GM12864 (cell line): ENCODE measurements at places on chromosomes 6 and 20.

GRCh38 chr20:22861990-22862389 is 173.1 kb upstream of the SSTR4 start:
- DNase-seq, result no peak

DNA sequence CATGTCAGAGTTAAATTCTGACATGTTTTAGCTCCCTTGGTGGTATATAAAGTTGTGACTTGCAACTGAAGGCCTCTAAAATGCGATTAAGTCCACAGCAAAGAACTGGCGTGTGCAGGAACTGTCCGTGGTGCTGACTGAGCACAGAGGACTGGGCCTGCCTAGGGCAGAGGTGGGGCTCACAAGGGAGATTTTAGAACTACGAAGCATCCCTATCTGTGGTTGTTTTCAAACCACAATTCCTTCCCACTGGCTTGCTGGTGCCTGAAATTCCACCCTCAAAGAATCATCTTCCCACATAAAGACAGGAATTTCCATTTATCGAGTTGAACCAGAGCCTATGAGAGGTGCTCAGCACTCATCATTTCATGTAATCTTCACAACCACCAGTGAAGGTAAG is 30.1 kb downstream of the RIMS4 start:
- no peak for DNase-seq

GRCh38 chr20:35978041-35978513 is 9.7 kb downstream of the CNBD2 start:
- no peak for DNase-seq

- DNase-seq, result no peak
Measured at GRCh38 chr6:164095056-164095455, 680.5 kb downstream of the QKI start.

DNA sequence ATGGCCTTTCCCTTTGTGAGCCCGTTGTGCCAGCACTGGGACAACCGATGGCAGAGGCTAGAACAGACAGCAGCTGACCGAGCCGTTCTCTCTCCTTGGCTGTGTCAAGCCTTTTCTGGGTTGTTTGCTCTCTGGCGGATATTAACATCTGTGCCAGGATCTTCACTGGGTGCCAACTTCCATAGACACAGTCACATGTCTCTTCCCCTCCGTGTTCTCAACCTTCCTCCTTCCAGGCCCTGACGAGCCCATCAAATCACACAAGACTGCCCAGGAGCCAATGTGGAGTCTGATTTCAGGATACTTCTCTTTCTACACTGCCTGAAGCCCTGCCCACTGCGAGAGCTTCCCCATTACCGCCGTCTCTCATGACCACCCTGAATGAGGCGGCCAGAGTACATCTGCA is 111.0 kb upstream of the RALGAPA2 start:
- DNase-seq, result no peak

DNA sequence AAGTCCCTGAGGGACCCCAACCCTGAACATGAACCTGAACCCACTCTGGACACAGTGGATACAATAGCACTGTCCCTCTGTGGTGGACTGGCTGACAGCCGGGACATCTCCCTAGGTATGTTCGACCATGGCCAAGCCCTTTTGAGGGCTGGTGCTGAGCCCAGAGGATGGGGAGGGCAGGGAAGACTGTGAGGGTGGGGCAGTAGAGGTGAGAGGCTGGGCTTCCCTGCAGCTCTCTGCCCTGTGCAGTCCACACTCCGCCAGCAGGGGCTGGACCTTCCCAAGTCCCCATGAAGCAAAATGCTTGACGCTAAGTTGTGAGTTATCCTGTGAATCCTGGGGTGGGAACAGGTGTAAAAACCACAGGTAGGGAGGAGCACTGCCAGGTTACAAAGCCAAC is 11.5 kb downstream of the LPIN3 start:
- DNase-seq, result no peak

DNA sequence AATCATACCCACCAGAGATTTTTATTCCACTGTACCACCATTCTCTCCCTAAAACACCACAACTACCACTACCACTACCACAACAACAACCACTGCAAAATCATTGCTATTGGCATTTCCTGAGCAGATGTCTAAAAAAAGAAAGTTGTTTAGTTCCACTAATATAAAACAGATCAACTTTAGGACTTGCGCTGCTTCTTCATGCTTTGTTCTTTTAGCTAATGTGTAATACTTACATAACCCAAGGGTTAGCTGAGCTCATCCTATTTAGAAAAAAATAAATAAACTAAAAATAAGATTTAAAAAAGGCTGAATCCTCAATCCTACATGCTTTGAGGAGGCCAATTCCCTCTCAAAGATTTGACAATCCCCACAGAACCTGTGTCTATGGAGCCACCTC is 11.4 kb downstream of the IYD start:
- DNase-seq, result no peak

DNA sequence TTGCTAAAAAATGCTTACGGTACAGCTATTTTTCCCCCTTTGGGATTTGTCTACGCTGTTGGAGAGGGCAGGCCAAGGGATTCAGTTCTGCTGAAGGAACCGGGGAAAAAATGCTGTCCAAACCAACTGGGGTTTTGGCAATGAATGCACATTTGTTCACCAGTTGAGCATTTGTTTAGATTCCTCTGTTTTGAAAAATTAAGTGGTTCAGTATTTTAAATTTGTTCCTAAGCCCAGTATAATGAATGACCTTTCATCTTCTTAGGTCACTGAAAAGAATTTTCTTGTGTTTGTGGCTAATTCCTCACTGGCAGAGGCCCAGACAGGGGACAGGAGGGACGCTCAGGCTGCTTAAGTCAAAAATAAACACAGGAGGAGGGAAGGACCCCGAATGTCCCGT is 10.8 kb upstream of the EYA2 start:
- DNase-seq, result no peak

DNA sequence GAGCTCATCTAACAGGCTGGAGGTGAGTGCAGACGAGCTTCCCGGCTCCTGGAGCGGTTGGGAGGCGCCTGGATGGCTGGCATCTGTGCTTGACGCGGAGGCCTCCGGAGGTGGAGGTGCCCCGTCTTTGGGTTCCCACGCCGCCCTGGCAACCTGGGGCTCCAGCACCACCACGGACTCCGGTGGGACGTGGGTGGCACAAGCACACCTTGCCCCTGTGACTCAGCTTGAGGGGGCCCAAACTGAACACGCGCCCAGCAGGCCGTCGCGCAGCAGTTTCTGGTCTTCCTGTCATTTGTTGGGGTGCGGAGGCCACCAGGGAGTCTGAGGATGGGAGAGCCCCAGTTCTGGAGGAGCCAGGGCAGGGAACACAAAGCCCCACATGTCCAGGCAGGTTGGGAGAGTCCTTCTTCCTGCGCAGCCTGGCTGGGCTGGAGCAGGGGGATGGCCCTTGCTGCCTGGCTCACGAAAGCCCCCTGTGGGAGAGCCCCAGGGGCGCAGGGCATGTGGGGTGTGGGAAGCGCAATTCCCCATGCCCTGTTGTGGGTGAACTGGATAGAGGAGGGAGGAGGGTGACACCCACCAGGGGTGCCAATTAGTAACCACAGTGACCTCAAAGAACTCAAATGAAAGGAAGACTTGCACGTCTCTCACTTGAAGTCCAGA is 1378.6 kb upstream of the DEFB115 start:
- no peak for DNase-seq

DNA sequence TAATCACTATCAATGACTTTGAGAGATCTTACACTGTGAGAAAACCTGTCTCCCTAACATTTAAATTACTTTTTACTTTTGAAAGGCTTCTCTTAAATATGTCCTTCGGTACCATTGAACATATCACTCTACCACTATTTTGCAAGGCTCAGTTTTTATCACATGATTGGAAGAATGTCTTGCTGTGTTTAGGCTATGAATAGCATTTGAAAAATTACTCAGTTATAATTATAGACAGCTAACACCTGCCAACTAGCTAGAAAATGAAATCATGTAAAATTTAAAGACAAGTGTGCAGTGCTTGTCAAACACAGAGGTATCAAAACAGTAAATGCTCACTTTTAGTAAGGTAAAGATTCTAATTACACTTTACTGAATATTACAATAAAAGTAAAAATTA is 11.0 kb downstream of the SESN1 start:
- no peak for DNase-seq

DNA sequence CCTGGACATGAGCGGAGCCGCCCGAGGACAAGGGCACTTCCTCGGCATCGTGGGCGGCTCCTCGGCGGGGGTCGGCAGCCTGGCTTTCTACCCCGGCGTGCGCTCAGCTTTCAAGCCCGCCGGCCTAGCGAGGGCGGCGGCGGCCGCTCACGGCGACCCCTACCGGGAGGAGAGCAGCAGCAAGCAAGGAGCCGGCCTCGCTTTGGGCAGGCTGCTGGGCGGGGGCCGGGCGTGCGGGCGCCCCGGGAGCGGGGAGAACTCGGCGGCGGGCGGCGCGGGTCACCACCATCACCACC is 6.7 kb downstream of the PRDM13 start:
- no peak for DNase-seq

GRCh38 chr6:64591676-64592036 is 956.1 kb downstream of the PHF3 start:
- DNase-seq, result no peak

GRCh38 chr6:117986396-117986795 is 79.3 kb downstream of the SLC35F1 start:
- no peak for DNase-seq

DNA sequence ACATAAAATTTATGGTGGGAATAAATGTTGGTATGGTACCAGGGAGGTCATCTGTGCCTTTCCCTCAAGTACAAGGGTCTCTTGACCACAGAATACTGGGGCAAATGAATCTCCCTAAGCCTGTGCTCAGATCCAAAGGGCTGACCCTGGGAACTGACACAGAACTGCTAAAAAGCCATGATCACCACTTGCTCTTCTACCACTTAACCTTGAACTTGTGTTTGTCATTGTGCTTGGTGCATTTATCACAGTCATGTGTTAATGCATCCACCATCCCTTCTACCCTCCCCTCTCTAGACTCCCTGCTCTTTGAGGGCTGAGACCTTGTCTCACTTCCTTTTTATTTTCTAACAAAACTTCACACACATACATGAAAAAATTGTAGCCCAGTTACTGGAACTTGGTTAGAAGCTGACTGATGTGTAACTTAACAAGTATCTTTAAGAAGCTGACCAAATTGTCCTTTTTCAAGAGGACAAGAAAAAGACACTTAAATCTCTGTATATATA is 46.1 kb upstream of the PBOV1 start:
- DNase-seq, result no peak

DNA sequence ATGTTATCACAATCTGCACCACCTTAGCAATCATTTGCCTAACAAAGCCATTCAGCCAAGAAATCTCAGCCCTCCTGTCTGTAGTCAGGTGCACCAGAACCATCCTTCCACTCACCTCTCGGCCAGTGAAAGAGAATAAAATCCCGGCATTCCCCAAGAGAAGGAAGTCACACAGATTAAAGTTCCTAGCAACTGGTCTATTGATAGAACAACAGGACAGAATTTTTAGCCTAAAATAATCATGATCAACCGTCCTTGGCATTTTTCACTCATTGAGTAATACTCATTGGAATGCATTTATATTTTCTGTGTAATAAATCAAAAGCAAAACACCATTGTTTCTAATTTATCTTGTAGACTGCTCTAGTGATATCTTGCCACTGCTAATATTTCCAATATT is 85.7 kb upstream of the CDH4 start:
- no peak for DNase-seq

DNA sequence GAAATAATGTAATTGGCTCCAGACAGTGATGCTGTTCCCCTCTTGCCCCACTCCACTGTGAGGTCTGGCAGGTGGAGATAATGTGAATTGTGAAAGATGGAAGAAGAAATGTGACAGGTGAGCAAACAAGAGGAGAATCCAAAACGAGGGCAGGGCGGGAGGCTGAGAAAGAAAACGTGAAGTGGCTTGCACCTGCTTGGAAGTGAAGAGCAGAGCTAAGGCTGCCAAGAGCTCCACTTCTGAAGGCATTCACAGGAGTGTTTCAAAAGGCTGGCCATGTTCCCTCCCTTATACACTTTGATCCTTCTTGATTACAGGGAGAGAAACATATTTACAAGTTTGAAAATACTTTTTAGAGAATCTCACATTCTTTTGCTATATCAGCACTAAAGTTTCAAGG is 359.4 kb downstream of the EPHA7 start:
- no peak for DNase-seq

DNA sequence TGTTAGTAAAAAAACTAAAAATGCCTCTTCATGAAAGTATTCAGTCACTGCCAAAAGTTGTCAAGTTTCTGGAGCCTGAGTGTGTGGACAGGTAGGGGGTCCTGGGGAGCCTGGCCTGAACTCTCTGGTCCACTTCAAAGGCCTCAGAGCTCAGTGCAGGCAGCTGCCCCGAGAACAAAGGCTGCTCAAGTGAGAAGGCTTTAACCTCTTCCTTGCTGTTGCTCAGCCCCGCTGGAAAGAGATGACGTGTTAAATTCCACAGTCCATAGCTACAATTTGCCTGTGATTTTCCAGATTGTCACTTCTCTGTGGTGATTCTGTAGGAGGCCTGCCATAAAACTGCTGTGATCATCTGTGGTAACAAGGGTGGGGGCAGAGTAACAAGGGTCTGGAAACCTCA is 96.9 kb downstream of the FAM120B start:
- DNase-seq, result no peak

DNA sequence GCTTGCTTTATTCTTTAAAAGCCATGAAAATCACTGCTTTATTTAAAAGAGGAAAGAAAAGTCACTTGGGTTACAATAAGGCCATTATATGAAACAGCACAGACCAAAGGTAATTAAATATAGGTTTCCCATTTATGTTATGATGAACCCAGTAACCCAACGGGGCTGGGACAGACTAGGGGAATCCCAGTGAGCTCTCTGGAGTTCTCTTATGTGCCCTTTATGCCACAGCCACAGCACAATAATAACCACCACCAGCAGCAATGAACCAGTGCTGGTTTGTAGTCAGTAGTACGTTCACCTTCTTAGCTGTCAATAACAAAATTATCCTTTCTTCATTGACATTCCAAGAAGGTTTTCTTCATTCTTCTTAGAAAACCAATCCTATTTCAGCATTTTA is 87.4 kb downstream of the KIF13A start:
- DNase-seq, result no peak

DNA sequence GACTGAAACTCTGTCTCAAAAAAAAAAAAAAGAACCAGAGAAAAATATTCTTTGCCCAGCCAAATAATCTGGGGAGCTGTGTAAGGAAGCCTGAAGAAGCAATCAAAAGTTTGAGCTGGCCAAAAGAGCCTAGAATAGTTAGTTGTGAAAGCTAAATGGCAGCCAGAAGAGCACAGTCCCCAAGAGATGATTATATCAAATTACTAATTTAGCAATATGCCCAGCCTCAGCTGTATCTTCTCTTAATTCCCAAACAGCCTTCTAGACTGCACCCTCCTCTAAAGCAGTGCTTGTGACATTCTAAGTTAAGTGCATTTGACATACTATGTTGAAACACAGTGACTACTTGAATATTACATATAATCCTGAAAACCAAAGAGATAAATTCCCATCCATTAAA is 38.9 kb downstream of the CDK19 start:
- DNase-seq, result no peak

DNA sequence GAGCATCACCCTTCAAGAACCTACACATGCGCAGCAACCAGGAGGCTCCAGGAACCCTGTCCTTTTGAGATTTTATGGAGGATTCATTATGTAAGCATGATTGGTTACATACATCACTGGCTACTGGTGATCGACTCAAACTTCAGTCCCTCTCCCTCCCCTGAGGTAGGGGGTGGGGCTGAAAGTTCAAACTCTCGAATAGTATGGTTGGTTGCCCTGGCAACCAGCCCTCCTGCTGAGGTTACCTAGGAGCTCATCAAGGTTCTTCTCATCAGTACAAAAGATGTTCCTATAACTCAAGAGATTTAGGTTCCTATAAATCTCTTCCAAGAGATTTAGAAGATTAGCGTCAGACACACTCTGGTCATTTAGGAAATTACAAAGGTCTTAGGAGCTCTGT is 21.9 kb upstream of the ZSCAN9 start:
- DNase-seq, result no peak
